ENCODE measurements at places on chromosomes 1 and 21.

DNA sequence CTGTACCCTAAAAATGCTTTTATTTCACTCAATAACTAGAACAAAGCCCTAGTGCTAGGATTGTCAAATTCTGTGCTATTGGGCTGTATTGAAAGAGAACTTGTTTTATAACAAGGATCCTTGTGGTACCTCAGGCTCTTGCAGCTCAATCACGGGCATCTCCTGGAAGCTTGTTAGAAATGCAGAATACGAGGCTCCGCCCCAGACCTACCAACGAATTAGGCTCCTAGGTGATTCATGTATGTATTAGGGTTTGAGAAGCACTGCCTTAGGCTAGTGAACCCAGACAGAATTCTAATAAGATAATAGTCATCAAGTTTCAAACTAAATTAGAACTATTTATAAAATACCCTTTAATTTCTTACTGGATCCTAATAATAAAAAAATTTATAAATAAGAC is 45.6 kb downstream of the ZZZ3 start:
- no peak for DNase-seq

GRCh38 chr1:107692580-107693345 is 272.2 kb downstream of the VAV3 start:
- no peak for DNase-seq

DNA sequence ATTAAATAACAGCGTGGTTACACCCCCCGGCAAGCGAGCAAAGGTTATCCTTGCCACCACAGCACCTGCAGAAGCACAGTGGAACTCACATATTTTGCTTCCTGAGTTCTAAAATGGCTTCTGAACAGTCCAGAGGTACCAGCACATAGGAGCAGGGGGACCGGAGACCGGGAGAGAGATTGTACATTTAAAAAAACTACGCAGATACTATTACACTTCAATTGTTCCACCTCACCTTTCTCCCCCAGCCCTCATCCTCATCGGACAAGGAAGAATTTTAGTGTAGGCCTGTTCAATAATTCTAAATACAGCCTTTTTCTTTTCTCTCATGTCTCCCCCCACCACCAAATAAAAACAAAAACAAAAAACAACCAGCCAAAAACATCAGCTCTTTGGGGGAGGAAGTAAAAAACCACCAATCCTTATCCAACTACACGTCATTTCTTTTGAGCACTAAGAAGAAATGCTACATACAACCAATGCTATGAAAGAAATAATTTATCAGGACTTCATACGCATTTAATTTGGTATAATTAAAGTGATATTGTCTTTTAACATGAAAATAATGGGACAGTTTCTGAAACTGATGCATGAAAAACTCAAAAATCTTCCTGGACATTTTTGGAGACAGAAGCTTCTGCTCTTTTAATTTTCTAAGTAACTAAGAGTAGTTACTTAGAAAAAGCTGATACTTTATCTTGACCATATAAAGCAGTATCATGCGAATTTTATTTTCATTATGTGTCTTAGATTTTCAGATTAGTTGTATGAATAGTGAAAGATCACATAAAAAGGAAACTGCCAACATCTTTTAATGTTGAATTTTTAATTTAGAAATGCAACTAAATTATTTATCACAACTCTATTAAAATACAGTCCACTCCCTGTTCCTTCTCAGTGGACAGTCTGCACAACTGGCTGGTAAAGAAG is 9.1 kb downstream of the CDKN2C start:
- DNase-seq = peak; percentile 46

DNA sequence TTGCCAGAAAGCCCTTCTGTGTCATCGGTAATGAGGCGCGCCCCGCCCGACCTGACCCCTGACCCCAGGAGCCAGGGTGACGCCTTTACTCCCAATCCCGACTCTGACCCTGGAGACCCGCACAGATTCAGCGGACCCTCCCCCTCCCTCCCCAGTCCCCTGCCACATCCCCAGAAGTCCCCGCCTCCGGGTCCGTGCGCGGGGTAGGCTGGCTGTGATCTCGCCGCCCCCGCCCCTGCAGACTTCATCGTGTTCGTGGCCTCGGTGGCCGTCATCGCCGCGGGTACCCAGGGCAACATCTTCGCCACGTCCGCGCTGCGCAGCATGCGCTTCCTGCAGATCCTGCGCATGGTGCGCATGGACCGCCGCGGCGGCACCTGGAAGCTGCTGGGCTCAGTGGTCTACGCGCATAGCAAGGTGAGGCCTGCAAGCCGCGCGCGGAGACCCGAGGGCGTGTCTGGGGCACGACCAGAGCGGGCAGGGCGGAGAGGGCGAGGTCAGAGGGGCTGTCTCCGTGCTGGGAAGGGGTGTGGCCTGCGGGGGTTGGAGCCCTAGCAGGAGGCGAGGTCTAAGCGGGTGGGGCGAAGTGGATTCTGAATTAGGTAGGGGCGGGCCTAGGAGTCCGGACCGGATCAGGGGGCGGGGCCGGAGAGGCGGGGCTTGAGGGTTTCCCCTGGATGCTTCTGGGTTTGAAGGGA is 34.8 kb downstream of the KCNQ4 start:
- no peak for DNase-seq

GRCh38 chr1:216224233-216224632 is 199.0 kb downstream of the USH2A start:
- no peak for DNase-seq
